ENCODE measurements at places on chromosomes 5 and 9. TPM values are rescaled to one million over a fixed set of nuclear protein-coding genes. Genes with fewer than 3 reads are reported as not detected.

The CARTPT gene
- not detected for polyA plus RNA-seq

The POC5 gene
- 21.7 TPM for polyA plus RNA-seq

The NRG2 gene
- polyA plus RNA-seq = 0.88 TPM

The CDKN2B gene
- polyA plus RNA-seq = 0.18 TPM

The GFI1B gene
- 0.52 TPM for polyA plus RNA-seq

The PCDHB6 gene
- 3.5 TPM for polyA plus RNA-seq

The FOXD4 gene
- 0.62 TPM for polyA plus RNA-seq

The CTXN3 gene
- polyA plus RNA-seq = not detected

The PRSS3 gene
- 3.6 TPM for polyA plus RNA-seq

The FLT4 gene
- 23.6 TPM for polyA plus RNA-seq

The SHC3 gene
- polyA plus RNA-seq = 2.7 TPM

The SUSD3 gene
- 6.9 TPM for polyA plus RNA-seq

The PPP2R2B gene
- polyA plus RNA-seq = 11.5 TPM

The ANKRD33B gene
- 1.5 TPM for polyA plus RNA-seq

The ASTN2 gene
- polyA plus RNA-seq = 17.2 TPM

The PRR7 gene
- polyA plus RNA-seq = 1.0 TPM

The ADCY2 gene
- polyA plus RNA-seq = 5.5 TPM

The NKD2 gene
- polyA plus RNA-seq = 15.6 TPM

Data from left kidney (tissue), 8 donors.